ENCODE measurements at places on chromosomes 2 and 18. TPM values are rescaled to one million over a fixed set of nuclear protein-coding genes. Genes with fewer than 3 reads are reported as not detected.

Gene SERPINB4
- total RNA-seq: 0.35 TPM

Gene CNTNAP5
- total RNA-seq: not detected

Gene NT5DC4
- 1.2 TPM for total RNA-seq

Gene KLHL30
- total RNA-seq: 0.48 TPM

Gene ALPG
- not detected for total RNA-seq

Gene PPM1G
- 58.8 TPM for total RNA-seq

Gene SERPINB10
- not detected for total RNA-seq

Gene NPPC
- not detected for total RNA-seq

Gene GAL3ST2
- not detected for total RNA-seq

Gene TUBA4B
- not detected for total RNA-seq

Gene SLC14A1
- not detected for total RNA-seq

Gene RGPD4
- total RNA-seq: not detected

Gene SCN3A
- not detected for total RNA-seq

Gene FSHR
- not detected for total RNA-seq

Gene PHLPP1
- 8.4 TPM for total RNA-seq

Gene POMC
- 0.83 TPM for total RNA-seq

Gene LYPD1
- total RNA-seq: not detected

Gene ALPI
- not detected for total RNA-seq

Gene WDR12
- total RNA-seq: 86.9 TPM

Gene SCN2A
- total RNA-seq: 2.8 TPM

Gene DNAH6
- total RNA-seq: not detected

Gene GPR45
- not detected for total RNA-seq

Gene CD8B2
- not detected for total RNA-seq

Gene ALLC
- not detected for total RNA-seq

Gene CCDC141
- not detected for total RNA-seq

Gene RASGRP3
- total RNA-seq: not detected

Gene CCDC138
- 1.8 TPM for total RNA-seq

Gene ASAP2
- total RNA-seq: 137 TPM

Gene RFX8
- not detected for total RNA-seq
